ENCODE measurements at places on chromosomes 7 and 10. TPM values are rescaled to one million over a fixed set of nuclear protein-coding genes. Genes with fewer than 3 reads are reported as not detected.
A peak's percentile ranks its signal among the peaks of the same experiment; 100 is the strongest.

- H3K27ac ChIP-seq, result no peak overlapping the region
- H3K4me3 ChIP-seq, result no peak overlapping the region
- H3K36me3 ChIP-seq, result no peaks in the 10 kb centered on the region
Measured at GRCh38 chr10:43683451-43684291, 35.0 kb upstream of the ZNF32 start.

DNA sequence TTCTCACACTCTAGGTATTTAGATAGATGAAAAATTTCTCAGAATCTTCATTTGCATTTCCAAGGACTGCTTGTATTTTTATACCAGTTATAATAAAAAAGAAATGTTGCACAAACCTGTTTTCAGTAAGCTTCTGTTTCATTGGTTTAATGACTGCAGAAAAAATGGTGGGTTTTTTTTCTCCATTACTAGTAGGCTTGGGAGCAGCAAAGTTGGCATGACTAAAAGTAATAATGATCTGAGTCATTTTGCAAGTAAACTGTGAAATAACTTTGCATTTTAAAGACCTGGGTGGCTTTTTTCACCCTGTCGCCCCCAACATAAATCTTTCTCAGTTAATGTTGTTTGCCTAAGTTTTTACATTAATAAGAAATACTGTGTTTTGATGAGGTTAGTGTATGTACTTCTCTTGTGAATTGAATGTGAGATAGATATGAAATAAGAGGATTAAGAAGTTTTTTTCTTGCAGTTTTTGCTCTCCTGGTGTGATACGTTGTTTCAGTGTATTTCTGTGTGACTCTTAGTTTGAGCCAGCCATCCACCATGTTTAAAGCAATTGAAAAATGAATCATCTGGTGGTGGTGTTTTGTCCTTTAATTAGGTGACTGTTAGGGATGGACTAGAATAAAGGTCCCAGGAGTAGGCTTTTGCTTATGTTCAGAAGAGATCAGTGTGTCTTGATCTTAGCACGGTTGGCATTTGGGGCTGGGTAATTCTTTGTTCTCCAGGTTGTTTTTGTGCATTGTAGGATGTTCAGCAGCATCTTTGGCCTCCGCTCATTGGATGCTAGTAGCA, 1.8 kb downstream of the GNAI1 start:
- no peak for DNase-seq
- peak overlapping the region; percentile 73 for H3K4me3 ChIP-seq
- H3K27me3 ChIP-seq, result peaks cover 67% of the 10 kb centered on the region
- no peak overlapping the region for H3K27ac ChIP-seq
- H3K4me1 ChIP-seq, result peaks cover 9% of the 10 kb centered on the region
- H3K36me3 ChIP-seq, result no peaks in the 10 kb centered on the region

DNA sequence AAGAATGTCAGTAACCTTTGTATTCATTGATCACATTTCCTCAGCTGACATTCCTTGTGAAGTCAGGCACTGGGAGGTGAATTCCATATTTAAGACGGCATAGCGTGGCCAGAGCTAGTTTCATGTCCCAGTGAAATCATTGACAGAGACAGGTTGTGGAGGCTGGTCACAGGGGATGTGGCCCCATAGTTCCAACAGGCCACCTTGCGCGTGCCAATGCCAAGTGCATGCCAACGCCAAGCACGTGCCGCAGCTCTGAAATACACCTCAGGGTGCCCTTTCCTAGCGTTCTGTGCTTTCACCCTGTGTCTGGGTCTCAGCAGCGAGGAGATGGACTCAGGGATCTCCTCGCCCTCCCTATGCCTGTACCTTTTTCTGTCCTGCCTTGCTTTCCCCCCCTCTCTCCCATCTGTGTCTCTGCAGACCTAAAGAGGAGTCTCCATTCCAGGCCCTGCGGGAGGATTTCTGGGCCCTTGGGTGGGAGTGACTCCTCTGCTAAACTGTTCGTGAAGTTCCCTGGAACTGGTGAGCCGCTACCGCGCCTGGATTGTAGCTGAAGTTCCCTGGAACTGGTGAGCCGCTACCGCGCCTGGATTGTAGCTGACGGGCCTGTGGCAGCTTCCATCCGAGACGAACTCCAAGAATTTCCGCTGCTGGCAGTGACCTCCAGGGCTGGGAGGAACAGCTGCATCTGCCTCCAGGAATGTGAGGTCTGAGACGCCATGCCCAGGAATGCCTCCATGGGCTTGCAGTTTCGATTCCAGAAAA, 19.7 kb downstream of the AQP1 start:
- H3K36me3 ChIP-seq, result no peaks in the 10 kb centered on the region
- H3K27me3 ChIP-seq, result peaks cover 2% of the 10 kb centered on the region
- H3K4me3 ChIP-seq, result no peak overlapping the region
- DNase-seq, result no peak

DNA sequence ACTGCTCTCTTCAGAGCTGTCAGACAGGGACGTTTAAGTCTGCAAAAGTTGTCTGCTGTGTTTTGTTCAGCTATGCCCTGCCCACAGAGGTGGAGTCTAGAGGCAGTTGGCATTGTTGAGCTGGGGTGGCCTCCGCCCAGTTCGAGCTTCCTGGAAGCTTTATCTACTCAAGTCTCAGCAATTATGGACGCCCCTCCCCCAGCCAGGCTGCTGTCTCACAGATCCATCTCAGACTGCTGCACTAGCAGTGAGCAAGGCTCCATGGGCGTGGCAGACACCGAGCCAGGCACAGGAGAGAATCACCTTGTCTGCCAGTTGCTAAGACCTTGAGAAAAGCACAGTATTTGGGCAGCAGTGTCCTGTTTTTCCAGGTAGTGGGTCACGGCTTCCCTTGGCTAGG, 98.1 kb downstream of the SDHAF3 start:
- peaks cover 5% of the 10 kb centered on the region for H3K27me3 ChIP-seq
- no peak for DNase-seq
- no peak overlapping the region for H3K27ac ChIP-seq
- H3K4me1 ChIP-seq, result no peaks in the 10 kb centered on the region

DNA sequence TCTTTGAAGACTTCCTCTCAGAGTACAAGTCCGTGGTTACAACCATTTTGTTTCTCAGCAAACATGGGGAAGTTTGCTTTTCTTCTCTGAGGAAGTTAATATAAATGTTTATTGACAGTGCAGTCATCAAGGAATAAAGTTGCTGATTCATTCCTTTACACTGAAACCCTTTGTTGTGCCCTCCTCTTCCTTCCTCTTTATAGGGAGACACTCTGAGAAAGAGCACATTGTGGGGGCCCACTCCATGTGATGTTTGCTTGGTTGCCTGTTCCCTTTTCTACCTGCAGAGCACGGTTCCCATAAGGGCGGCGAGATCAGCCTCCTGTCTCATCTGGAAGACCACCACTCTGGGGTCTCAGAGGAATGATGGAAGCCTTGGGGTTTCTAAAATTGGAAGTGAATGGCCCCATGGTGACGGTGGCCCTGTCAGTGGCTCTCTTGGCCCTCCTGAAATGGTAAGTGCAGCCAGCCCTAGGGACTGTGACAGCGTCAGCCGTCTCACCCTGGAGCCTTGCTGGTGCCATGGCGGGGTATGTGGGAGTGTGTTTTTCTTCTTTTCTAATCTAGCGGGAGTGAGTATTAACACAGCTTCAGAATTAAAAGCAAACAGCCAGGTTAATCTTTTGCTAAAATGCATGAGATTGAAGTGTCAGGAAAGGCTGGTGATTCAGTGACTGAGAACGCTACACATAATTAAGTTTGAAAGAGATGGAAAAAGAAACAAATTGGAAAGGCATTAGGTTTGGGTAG, at the start of gene TBXAS1:
TSS of gene TBXAS1 (plus strand) at position 240 of the 750 bp plus-strand sequence. CDS start at position 367, 127 bp downstream.
- peaks cover 4% of the 10 kb centered on the region for H3K36me3 ChIP-seq
- peaks cover 18% of the 10 kb centered on the region for H3K4me1 ChIP-seq
- no peak for DNase-seq
- H3K27me3 ChIP-seq, result peaks cover 13% of the 10 kb centered on the region
- peak within 1 kb of the TSS; percentile 51 for H3K27ac ChIP-seq
- H3K4me3 ChIP-seq, result peak within 1 kb of the TSS; percentile 39

GRCh38 chr7:24356718-24357386, 72.9 kb downstream of the NPY start:
- DNase-seq, result no peak
- no peak overlapping the region for H3K27ac ChIP-seq
- H3K4me1 ChIP-seq, result no peaks in the 10 kb centered on the region
- H3K36me3 ChIP-seq, result no peaks in the 10 kb centered on the region

DNA sequence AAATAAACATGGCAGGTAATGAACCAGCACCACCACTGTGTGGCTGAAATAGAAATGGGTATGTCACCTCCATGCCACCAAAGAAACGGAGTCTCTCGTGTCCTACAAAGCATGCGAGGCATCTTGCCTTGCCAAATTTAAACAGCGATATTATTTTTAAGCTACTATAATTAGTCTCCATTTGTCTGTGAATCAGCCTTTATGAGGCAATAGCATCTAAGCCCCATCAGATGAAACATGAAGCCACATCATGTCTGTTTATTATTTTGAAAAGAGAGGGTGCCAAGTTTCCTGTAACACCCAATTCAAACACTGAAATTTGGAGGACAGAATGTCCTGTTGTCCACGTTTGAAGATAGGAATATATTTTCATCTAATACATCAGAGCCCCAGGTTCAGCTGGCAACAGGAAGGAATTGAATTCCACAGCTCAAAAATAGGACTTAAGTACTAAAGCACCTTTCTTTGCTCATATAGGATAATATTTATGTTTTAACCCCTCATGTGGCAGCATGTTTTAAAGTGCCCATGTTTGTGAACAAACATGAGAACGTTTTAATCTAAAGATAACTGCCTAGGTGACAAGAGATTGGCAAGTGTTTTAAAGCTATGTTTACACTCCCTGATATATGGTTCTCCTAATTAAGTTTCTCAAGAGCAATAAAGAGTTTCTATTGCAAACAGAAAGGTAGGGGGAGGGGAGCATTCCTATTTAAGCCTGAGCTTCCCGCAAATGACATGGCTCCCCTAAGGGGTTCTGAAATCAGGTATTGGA, 86.8 kb downstream of the SORBS1 start:
- H3K27ac ChIP-seq, result no peak overlapping the region
- DNase-seq, result no peak
- H3K4me3 ChIP-seq, result no peak overlapping the region
- H3K27me3 ChIP-seq, result peaks cover 8% of the 10 kb centered on the region
- no peaks in the 10 kb centered on the region for H3K4me1 ChIP-seq

GRCh38 chr7:102097601-102098161, 189.0 kb upstream of the SH2B2 start:
- no peak for DNase-seq
- no peaks in the 10 kb centered on the region for H3K27me3 ChIP-seq
- H3K27ac ChIP-seq, result no peak overlapping the region
- no peaks in the 10 kb centered on the region for H3K4me1 ChIP-seq
- H3K4me3 ChIP-seq, result no peak overlapping the region

DNA sequence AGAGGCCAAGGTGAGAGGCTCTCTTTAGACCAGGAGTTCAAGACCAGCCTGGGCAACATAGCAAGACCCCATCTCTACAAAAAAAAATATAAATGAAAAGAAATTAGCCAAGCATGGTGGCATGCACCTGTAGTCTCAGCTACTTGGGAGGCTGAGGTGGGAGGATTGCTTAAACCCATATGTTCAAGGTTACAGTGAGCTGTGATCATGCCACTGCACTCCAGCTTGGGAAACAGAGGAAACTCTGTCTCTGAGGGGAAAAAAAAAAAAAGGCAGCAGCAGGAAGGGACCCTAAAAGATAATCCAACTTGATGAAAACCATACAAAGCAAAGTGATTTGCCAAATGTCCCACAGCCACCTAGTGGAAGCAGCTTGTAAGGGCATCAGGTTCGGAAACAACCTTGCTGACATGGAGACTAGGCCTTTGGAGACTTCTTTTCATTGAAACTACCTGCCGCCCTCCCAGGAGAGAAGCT, 15.6 kb upstream of the PBLD start:
- H3K4me3 ChIP-seq, result no peak overlapping the region
- DNase-seq, result peak; percentile 36
- H3K36me3 ChIP-seq, result peaks cover 27% of the 10 kb centered on the region
- no peaks in the 10 kb centered on the region for H3K27me3 ChIP-seq
- H3K27ac ChIP-seq, result no peak overlapping the region

DNA sequence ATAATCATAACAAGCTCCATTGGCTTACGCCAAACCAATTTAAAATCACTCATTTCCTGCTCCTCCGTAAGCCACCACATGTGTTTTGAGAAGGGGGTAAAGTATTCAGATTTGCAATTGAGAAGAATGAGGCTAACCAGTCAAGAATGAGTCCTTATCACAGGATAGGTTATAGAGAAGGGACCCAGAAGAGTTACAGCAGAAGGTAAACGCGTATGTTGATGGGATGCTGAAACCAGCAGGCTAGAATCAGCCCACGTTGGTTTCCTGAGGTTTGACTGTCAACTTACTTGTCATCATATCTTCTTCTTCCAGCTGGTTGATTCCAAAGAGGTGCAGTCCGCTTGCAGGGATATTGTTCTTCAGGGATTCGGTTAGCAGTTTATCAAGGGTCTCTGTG, 64.1 kb upstream of the TM9SF3 start:
- peak overlapping the region; percentile 52 for H3K4me3 ChIP-seq
- H3K4me1 ChIP-seq, result peaks cover 49% of the 10 kb centered on the region
- H3K36me3 ChIP-seq, result peaks cover 17% of the 10 kb centered on the region
- DNase-seq, result no peak

GRCh38 chr10:48548531-48549135, 56.2 kb downstream of the ARHGAP22 start:
- no peaks in the 10 kb centered on the region for H3K36me3 ChIP-seq
- H3K27me3 ChIP-seq, result peaks cover 3% of the 10 kb centered on the region
- H3K4me1 ChIP-seq, result no peaks in the 10 kb centered on the region
- H3K27ac ChIP-seq, result no peak overlapping the region
- DNase-seq, result no peak
- H3K4me3 ChIP-seq, result no peak overlapping the region

GRCh38 chr7:47253650-47254080, 328.2 kb downstream of the TNS3 start:
- no peak overlapping the region for H3K27ac ChIP-seq
- H3K4me1 ChIP-seq, result peaks cover 3% of the 10 kb centered on the region
- H3K36me3 ChIP-seq, result no peaks in the 10 kb centered on the region
- H3K4me3 ChIP-seq, result peak overlapping the region; percentile 22
- peaks cover 21% of the 10 kb centered on the region for H3K27me3 ChIP-seq
- DNase-seq, result no peak

GRCh38 chr7:131268906-131269305, 58.8 kb upstream of the MKLN1 start:
- peaks cover 4% of the 10 kb centered on the region for H3K36me3 ChIP-seq
- no peak overlapping the region for H3K27ac ChIP-seq
- peaks cover 9% of the 10 kb centered on the region for H3K27me3 ChIP-seq
- DNase-seq, result no peak
- H3K4me3 ChIP-seq, result no peak overlapping the region

Gene MALRD1
- not detected for total RNA-seq

Gene SEMA3A
- total RNA-seq, result 3.2 TPM

Gene CALHM1
- 0.74 TPM for total RNA-seq

Gene SEMA3C
- 0.11 TPM for total RNA-seq

Gene HOXA10
- not detected for total RNA-seq

Gene NEUROD6
- not detected for total RNA-seq

All from activated naive CD8-positive, alpha-beta T cell treated with anti-CD3 and anti-CD28 coated beads, Interleukin-2, amount 10 ng/mL, durations not matched to agents 7 days and 5 days (primary cell).